ENCODE measurements at places on chromosomes 11 and 22. TPM values are rescaled to one million over a fixed set of nuclear protein-coding genes. Genes with fewer than 3 reads are reported as not detected.

DNA sequence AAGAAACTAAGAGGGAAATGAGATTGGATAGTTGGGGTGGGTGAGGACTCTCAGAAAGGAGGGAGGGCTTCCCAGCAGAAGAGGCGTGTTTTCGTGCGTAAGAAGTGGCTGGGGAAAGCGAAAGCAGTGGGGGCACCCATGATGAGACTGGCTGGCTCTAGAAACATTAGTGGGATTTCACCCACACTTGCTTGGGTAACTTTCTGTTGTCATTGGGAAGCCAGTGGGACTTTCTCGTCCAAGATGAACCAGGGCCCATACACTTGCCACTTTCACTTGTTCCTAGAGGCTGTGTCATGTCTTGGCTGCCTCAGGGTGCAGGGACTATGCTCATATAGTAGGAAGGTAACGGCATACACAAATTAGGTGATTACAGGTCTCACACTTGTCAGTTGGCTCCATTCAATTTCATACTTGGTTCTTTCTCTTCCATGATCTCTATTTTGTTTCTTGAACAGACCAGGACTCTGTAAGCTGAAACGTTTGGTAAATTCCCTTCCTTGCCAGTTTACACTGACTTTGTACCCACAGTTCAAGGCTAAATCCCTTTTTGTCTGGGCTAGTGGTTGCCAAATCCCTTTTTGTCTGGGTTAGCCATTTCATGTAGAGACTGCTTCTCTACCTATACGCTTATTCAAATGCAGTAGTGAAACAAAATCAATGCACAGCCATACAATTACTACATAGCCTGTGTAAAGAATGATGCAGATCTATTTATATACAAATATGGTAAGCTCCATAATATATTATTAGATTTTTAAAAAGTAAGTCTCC is 42.0 kb upstream of the CXCR5 start:
- DNase-seq: peak; percentile 73

DNA sequence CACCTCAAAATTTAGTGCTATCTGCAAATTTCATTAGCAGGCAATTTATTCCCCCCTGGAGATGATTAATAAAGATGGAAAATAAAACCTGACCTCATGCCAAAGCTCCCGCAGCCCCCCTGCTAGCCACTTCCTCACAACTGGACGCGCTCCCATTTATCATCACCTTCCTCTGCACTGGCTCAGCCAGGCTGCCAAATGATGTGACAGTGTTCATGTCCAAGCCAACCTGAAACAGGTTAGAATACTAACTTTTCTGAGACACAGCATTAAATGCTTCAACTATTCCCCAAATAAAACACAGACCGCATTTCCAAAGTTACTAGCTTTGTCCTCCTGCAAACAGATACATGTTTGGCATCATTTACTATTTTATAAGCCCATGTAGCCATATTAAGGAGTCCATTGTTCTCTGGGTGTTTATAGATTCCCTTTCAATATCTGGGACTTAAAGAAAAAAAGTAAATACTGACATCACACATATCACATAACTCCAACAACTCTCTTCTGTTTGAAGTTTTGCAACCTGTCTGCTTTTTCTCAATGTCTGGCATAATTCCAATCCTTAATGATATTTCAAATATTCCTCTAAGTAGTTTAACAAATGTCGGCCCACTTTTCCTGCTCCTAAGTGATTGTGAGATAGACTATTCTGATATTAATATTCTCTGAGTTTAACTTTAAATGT is 829.7 kb upstream of the FAT3 start:
- no peak for DNase-seq

DNA sequence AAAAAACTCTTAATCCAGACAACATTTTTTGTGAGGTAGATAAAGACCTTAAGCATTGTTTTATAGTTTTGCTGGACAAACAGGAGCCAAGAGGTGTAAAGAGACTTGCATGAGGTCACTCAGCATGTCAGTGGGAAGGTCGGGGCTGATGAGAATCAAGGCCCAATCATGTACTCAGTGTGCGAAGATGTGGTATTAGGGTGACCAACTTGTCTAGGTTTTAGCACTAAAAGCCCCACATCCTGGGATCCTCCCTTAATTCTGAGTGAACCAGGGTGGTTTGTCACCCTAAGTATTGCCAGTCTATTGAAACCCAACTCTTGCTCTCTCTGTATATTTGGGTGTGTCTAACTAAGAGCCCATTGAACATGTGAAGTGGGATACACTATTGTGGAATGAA is 19.5 kb upstream of the SORL1-AS1 start:
- DNase-seq: no peak

DNA sequence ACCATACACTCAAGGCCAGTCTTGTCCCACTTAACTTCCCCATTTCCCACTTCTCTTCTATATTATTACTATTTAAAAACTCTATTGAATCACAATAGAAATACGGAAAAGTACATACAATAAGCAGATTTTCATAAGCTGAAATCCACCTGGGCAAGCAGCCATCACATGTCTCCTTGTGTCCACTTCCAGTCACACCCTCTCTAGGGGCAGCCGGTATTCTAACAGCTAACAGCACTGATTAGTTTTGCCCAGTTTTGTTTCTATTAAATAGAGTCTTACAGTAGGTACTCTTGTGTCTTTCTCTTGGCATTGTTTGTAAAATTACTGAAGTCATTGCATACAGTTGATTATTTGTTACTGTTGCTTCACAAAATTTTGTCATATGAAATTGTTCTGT is 37.8 kb downstream of the PPP6R3 start:
- no peak for DNase-seq

OR6A2 gene
- total RNA-seq: not detected
